ENCODE measurements at places on chromosomes 6 and 20.
A peak's percentile ranks its signal among the peaks of the same experiment; 100 is the strongest.

DNA sequence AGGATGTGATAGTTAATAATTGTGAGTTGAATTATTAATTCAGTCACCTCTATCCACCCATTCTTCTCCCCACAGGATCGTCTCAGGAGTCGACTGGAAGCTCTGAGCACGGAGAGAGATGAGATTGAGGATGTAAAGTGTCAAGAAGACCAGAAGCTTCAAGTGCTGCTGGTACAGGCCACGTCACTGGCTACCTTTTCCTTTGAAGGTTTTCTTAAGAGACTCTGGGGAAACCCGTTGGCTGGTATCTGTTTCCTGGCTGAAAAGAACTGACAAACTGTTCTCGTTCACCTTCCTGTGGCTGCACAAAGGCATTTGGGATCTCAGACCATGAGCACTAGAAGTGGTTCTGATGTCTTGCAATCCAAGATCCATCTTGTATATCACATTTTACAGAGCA, 3.8 kb downstream of the TRIM15 start:
- DNase-seq = no peak

DNA sequence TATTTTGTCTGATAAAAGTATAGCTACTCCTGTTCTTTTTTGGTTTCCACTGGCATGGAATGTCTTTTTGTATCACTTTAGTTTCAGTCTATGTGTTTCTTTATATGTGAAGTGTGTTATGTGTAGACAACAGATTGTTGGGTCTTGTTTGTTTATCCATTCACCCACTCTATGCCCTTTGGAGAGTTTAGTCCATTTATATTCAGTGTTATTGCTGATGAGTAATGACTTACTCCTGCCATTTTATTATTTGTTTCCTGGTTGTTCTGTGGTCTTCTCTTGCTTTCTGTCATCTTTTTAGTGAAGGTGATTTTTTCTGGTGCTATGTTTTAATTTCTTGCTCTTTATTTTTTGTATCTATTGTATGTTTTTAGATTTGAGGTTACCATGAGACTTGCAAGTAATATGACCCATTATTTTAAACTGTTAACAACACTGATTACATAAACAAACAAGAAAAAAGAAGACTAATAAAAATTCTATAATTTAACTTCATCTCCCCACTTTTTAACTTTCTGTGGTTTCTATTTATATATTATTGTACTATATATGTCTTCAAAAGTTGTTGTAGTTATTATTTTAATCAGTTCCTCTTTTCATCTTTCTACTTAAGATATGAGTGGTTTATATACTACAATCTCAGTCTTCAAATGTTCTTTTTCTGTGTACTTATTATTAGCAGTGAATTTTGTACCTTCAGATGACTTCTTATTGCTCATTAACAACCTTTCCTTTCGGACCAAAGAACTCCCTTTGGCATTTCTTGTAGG, 323.4 kb downstream of the BTBD9 start:
- no peak for DNase-seq

- no peak for DNase-seq
Observed at GRCh38 chr20:36482044-36482473, 59.3 kb upstream of the MYL9 start.

DNA sequence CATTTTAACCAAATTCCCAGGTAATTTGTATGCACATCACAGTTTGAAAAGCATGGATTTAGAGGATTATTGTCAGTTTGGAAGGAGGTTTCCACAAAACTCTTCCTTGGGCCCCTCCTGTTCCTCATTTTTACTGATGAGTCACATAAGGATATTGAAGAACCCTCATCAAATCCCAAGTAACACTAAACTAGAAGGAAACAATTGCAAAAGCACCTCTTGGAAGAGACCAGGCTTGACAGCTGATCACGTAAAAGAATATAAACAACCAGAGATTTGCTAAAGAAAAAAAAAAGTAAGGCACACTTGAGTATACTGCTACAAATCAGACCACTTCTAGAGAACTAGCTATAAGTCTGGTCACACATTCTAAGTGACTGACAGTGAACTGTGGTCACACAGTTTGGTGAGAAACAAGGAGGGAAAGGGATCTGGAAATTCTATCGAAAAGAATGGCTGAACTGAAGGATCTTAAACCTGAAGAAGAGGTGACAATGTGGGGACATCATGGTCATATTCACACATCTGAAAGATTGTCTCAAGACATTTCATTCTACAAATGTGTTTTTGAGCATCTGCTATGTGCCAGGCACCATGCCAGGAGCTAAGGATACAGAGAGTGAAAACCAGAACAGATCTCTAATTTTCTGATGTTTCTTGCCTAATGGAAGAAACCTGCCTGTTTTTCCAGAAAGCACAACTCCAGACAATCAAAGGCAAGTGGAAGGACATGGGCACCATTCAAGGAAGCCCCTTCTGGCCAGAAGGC, 24.1 kb downstream of the ZHX3 start:
- no peak for DNase-seq

GRCh38 chr6:137233911-137234863, 15.0 kb upstream of the IFNGR1 start:
- DNase-seq = no peak

GRCh38 chr6:150599199-150600009, at the start of gene PLEKHG1:
Gene PLEKHG1, plus strand, starts transcription at chr6:150599885. Its CDS starts 133,797 bp downstream, at chr6:150733682.
- DNase-seq = peak; percentile 55

DNA sequence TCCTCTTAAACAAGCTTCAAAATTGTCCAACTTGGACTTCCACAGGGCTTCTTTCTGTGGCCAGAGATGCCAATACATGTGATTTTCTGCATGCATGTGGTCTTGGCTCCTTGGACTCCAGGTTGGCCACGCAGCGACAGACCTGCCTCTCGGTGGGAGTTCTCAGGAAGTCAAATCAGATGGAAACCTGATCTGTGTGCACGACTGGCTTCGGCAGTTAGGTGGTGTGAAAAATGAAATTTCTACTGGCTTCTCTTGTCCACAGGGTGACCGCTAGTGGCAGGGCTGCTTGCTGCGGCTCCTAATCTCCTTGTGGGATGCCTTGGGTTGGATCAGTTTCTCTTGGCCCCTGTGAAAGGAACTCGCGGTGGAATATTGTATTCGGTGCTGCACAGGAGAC, 57.3 kb downstream of the PHACTR3 start:
- DNase-seq = no peak

Data from stimulated activated CD4-positive, alpha-beta T cell treated with anti-CD3 and anti-CD28 coated beads, Interleukin-1b, Interleukin-23, amount 100 ng/mL, for 24 hours (primary cell).